Activated naive CD4-positive, alpha-beta T cell (primary cell): ENCODE measurements at places on chromosomes 3 and 15.

DNA sequence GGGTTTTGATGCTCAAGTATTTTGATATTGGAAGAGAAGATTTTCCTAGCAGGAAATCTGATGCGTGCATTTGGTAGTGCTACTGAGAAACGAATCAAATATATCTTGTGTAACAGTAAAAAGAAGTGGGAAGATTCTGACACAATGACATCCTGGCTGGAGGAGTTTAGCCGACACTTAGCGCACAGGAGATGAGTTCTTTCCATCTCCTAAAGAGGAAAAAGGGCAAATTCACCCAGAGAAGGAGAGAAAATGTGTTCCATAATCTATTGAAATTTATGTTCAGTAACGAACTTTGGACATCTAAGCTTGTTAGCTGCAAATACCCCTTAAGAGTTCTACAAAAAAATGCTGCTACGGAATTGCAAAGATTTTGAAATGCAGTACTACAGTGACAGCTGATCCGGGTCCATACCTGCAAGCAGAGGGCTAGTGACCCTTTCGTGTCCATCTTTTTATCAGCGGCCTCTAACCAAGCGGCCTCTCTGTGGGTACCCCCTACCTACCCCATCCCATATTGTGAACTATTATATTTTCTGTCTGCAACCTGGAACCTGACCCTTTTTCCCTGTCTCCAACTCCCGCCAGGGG lies 971 bp downstream of the CPOX start:
- DNase-seq, result no peak

DNA sequence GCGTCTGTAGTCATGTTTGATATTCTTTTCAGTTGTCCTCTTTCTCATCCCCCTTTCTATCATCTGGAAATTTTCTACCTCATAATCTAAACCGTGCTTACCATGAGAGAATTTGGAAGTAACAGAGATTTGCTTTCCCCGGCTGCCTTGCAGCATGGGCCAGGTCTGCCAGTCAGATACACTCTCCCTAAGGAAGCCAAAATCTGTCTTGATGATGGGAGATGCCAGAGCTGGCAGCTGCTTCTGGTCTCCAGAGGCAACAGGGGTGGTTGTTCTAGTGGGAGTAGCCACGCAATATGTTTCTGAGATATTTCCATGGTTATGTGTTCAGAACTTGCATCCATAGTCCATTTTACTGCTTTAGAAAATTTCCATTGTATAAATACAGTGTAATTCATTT lies 218.9 kb upstream of the RORA start:
- no peak for DNase-seq

GRCh38 chr3:89159605-89160004 lies 52.2 kb downstream of the EPHA3 start:
- DNase-seq, result no peak

- DNase-seq, result no peak
Observed at GRCh38 chr3:169627073-169627472, 36.4 kb downstream of the MECOM start.

DNA sequence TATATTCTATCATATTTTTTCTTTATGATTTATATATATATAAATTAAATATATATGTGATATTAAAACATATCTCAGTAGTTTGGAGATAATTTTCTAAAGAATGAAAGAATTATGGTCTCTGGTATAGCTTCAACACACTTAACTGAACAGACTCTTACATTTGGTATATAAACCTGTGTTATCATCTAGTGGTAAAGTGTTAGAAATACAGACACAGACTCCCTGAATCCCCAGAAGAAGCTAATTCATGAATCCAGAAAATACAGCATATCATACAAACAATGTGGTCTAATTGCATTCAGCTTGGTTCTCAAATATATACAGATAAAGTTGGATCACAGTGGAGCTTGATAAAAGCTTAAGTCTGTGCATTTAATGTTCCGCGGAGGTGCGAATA lies 1100.4 kb downstream of the ROBO2 start:
- DNase-seq, result no peak

- no peak for DNase-seq
Observed at GRCh38 chr3:13019243-13020095, 53.8 kb downstream of the IQSEC1 start.

- no peak for DNase-seq
Observed at GRCh38 chr15:80694611-80695098, 455 bp upstream of the ABHD17C start.

- DNase-seq, result no peak
Observed at GRCh38 chr3:116815831-116816588, 106.4 kb downstream of the TUSC7 start.
